Activated CD4-positive, alpha-beta memory T cell treated with anti-CD3 and anti-CD28 coated beads, Interleukin-2, amount 10 ng/mL, durations not matched to agents 7 days and 5 days (primary cell): ENCODE measurements at places on chromosomes 12 and 14. TPM values are rescaled to one million over a fixed set of nuclear protein-coding genes. Genes with fewer than 3 reads are reported as not detected.

TAS2R10 gene
- total RNA-seq, result 0.30 TPM

NKX2-8 gene
- total RNA-seq, result not detected

SCNN1A gene
- 0.78 TPM for total RNA-seq

HOXC12 gene
- not detected for total RNA-seq

ATL1 gene
- total RNA-seq, result 0.86 TPM

LHX5 gene
- total RNA-seq, result not detected

CIROP gene
- total RNA-seq, result not detected

SPTLC2 gene
- total RNA-seq, result 43.2 TPM

ZNF384 gene
- total RNA-seq, result 78.1 TPM

BRI3BP gene
- total RNA-seq, result 22.5 TPM

EGLN3 gene
- total RNA-seq, result 12.0 TPM

SRRM4 gene
- not detected for total RNA-seq

HPD gene
- not detected for total RNA-seq

KRT79 gene
- total RNA-seq, result not detected

SCYL2 gene
- 37.4 TPM for total RNA-seq

ADAMTS20 gene
- not detected for total RNA-seq

AVPR1A gene
- total RNA-seq, result not detected

TMCC3 gene
- 1.2 TPM for total RNA-seq

KRT73 gene
- total RNA-seq, result not detected

OAS3 gene
- total RNA-seq, result 265 TPM

TAS2R30 gene
- 1.6 TPM for total RNA-seq

FGF23 gene
- not detected for total RNA-seq

SLC10A1 gene
- not detected for total RNA-seq

NYNRIN gene
- total RNA-seq, result 0.18 TPM

CCT2 gene
- total RNA-seq, result 131 TPM

SPIC gene
- total RNA-seq, result not detected

ANG gene
- 4.9 TPM for total RNA-seq

NOS1 gene
- not detected for total RNA-seq
